ENCODE measurements at places on chromosomes 1 and 21. TPM values are rescaled to one million over a fixed set of nuclear protein-coding genes. Genes with fewer than 3 reads are reported as not detected.

The OR6K3 gene
- not detected for total RNA-seq

The CLCC1 gene
- total RNA-seq, result 46.9 TPM

The PLD5 gene
- not detected for total RNA-seq

The SERPINC1 gene
- total RNA-seq, result 0.51 TPM

The GNG4 gene
- 0.19 TPM for total RNA-seq

The OR2M7 gene
- not detected for total RNA-seq

The TAL1 gene
- not detected for total RNA-seq

The WNT3A gene
- not detected for total RNA-seq

The NBL1 gene
- total RNA-seq, result 158 TPM

The LEFTY2 gene
- 38.3 TPM for total RNA-seq

The C1QB gene
- not detected for total RNA-seq

The F5 gene
- total RNA-seq, result not detected

The LCE6A gene
- not detected for total RNA-seq

The RGS1 gene
- not detected for total RNA-seq

The SLC44A3 gene
- total RNA-seq, result 2.2 TPM

The OR2L13 gene
- not detected for total RNA-seq

The CEP170 gene
- total RNA-seq, result 108 TPM

The C1QC gene
- not detected for total RNA-seq

The ZZZ3 gene
- total RNA-seq, result 34.6 TPM

The SPRR1B gene
- total RNA-seq, result not detected

The CYYR1 gene
- total RNA-seq, result 4.1 TPM

The NEXN gene
- 47.6 TPM for total RNA-seq

The TCHHL1 gene
- not detected for total RNA-seq

The S100A3 gene
- total RNA-seq, result 6.5 TPM

The SPRR2F gene
- total RNA-seq, result not detected

The COL8A2 gene
- total RNA-seq, result 17.4 TPM

The FLG gene
- total RNA-seq, result not detected

The CR2 gene
- total RNA-seq, result not detected

The RGS8 gene
- 0.17 TPM for total RNA-seq

The NID1 gene
- total RNA-seq, result 99.1 TPM

The RAP1GAP gene
- total RNA-seq, result 1.8 TPM

The KIF14 gene
- 2.0 TPM for total RNA-seq

The DMBX1 gene
- total RNA-seq, result not detected

The HCRTR1 gene
- 0.21 TPM for total RNA-seq

The VASH2 gene
- 2.8 TPM for total RNA-seq

The CLDN17 gene
- total RNA-seq, result not detected

The PIK3C2B gene
- 22.4 TPM for total RNA-seq

The MFAP2 gene
- 285 TPM for total RNA-seq

The OR2M2 gene
- not detected for total RNA-seq

The NUP210L gene
- total RNA-seq, result 0.19 TPM

The SPRR2B gene
- not detected for total RNA-seq

The CACHD1 gene
- 10.4 TPM for total RNA-seq

The KRTAP7-1 gene
- total RNA-seq, result not detected

The B3GALT2 gene
- 7.6 TPM for total RNA-seq

The ACBD6 gene
- 55.0 TPM for total RNA-seq

The FLVCR1 gene
- total RNA-seq, result 4.4 TPM

The RGS18 gene
- total RNA-seq, result not detected
